ENCODE measurements at places on chromosomes 12 and 14. TPM values are rescaled to one million over a fixed set of nuclear protein-coding genes. Genes with fewer than 3 reads are reported as not detected.

The SMCO2 gene
- not detected for total RNA-seq

The PRR4 gene
- 0.80 TPM for total RNA-seq

The TMEM119 gene
- not detected for total RNA-seq

The NFE2 gene
- not detected for total RNA-seq

The P2RX2 gene
- not detected for total RNA-seq

The LRRC10 gene
- total RNA-seq: not detected

The GPD1 gene
- total RNA-seq: 0.40 TPM

The ANKRD33 gene
- not detected for total RNA-seq

The ORMDL2 gene
- total RNA-seq: 39.6 TPM

The TAS2R20 gene
- total RNA-seq: 0.89 TPM

The NOS1 gene
- total RNA-seq: not detected

The OVCH1 gene
- total RNA-seq: not detected

The SLC5A8 gene
- not detected for total RNA-seq

The KERA gene
- total RNA-seq: not detected

The MYRFL gene
- total RNA-seq: not detected

The LGR5 gene
- total RNA-seq: not detected

The OR6C75 gene
- total RNA-seq: not detected

The EFS gene
- total RNA-seq: not detected

The SERPINA12 gene
- not detected for total RNA-seq

The OTX2 gene
- not detected for total RNA-seq

The LUM gene
- total RNA-seq: not detected

The TCL1B gene
- total RNA-seq: not detected

The ART4 gene
- not detected for total RNA-seq

The OXA1L gene
- 122 TPM for total RNA-seq

The ATN1 gene
- total RNA-seq: 44.3 TPM

The PGF gene
- 0.17 TPM for total RNA-seq

The PZP gene
- not detected for total RNA-seq

The TGFB3 gene
- total RNA-seq: 3.0 TPM

The ERP29 gene
- 93.0 TPM for total RNA-seq

The PLEK2 gene
- total RNA-seq: 1.1 TPM

The FITM1 gene
- 0.31 TPM for total RNA-seq

The DEGS2 gene
- total RNA-seq: 1.3 TPM

The PTPRQ gene
- not detected for total RNA-seq

The PLEKHD1 gene
- total RNA-seq: not detected

The GPR137C gene
- 0.19 TPM for total RNA-seq

The ASCL1 gene
- total RNA-seq: not detected

The ZDHHC22 gene
- total RNA-seq: not detected

The RNASE7 gene
- not detected for total RNA-seq

The PRH2 gene
- not detected for total RNA-seq

The EID3 gene
- total RNA-seq: 6.3 TPM

The BAZ1A gene
- total RNA-seq: 61.8 TPM

The OR4K13 gene
- not detected for total RNA-seq

The GAS2L3 gene
- 0.86 TPM for total RNA-seq

The SLC6A15 gene
- not detected for total RNA-seq

The UNC79 gene
- total RNA-seq: 0.02 TPM

The LMNTD1 gene
- not detected for total RNA-seq

The ITGB7 gene
- total RNA-seq: 248 TPM

The ACSM4 gene
- total RNA-seq: not detected

The ADAM20 gene
- 0.08 TPM for total RNA-seq

The MTA1 gene
- 156 TPM for total RNA-seq

The JPH4 gene
- 0.52 TPM for total RNA-seq

The SMARCC2 gene
- 105 TPM for total RNA-seq

The TMPRSS12 gene
- total RNA-seq: not detected

The CRY1 gene
- 38.0 TPM for total RNA-seq

The TPPP2 gene
- total RNA-seq: not detected
